ENCODE measurements at places on chromosomes 2 and 18.

DNA sequence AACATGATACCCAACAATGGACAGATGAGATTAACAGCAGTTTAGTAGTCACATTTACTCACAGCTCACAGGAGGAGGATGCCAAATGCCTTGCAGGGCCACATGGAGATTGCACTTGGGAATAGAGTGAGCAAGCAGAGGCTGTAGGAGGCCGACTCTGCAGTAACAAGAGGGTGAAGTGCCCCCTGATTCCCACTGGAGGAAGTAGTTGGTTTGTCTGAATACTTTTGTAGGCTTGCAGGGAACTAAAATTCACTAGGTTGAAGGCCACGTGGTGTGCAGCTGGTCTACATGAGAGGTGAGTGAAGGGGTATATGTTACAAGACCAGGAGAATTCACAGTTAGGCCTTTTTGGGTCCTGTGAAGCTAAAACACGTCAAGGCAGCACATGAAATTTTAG, 419.3 kb upstream of the TNP1 start:
- DNase-seq = no peak

DNA sequence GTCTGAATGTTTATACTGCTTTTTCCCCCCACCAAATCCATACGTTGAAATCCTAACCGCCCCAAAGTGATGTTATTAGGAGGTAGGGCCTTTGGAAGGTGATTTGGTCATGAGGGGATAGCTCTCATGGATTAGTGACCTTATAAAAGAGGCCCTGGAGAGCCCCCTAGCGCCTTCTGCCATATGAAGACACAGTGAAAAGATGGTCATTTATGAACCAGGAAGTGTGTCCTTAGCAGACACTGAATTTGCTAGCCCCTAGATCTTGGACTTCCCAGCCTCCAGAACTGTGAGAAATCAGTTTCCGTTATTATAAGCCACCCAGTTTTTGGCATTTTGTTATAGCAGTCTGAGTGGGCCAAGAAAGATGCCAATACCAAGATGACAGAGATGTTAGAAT, 7.2 kb upstream of the TSN start:
- DNase-seq = no peak

DNA sequence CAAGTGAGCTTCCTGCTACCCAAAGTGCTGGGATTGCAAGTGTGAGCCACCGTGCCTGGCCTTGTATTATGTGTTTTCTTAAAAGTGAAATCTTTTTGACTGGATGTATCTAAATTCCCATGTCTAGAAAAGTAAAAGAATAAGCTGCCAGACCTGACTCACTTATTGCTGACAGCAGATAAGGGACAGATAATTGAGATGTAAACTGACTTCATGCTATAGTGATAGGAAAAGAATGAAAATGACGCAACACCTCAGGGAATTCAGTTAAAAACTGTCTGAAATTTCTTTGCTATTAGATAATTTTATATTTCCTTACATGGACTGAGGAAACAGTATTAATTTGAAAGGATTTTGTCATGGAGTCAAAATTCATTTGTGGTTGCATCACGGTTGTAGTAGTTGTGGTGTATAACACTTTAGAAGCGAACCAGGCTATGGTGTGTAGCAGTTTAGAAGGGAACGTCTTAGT, 19.4 kb downstream of the TTC27 start:
- no peak for DNase-seq

GRCh38 chr2:71538656-71539265, 85.4 kb downstream of the DYSF start:
- DNase-seq = no peak

DNA sequence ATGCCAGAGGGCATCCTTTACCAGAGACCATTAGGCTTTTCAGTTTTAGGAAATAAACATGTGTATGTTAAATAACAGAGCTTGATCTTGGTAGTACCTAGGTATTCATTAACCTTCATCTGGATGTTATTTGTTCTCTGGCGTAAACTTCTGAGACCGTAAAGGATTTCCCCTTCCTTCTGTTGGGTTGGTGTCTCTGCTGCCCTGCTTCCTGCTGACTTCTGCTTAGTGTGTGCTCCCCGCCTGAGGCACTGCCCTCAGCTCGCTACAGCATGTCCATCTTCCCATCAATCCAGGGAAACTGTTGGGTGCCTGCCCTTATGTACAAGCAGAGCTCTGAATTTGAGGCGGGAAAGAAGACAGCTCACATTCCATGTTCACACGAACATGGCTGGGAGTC, 177.9 kb downstream of the TPGS2 start:
- no peak for DNase-seq

GRCh38 chr18:58456625-58457024, 172.3 kb downstream of the ALPK2 start:
- no peak for DNase-seq

DNA sequence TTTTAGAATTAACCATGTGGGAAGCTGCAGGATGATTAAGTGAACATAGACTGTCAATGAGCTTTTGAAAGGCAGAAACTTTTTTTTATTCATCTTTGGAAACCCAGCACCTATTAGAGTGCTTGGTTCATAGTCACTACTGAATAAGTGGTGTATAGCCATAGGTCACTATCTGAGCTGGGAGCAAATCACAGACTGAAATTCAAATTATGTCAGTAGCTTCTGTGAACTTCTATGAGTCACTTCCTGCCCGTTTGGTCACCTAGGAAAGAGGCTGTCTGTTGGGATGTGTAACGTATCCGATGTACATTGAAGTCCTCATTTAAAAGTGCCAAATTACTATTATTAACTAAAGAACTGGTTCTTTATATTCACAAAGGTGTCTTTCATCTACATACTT, 20.5 kb upstream of the SLC40A1 start:
- DNase-seq = no peak

DNA sequence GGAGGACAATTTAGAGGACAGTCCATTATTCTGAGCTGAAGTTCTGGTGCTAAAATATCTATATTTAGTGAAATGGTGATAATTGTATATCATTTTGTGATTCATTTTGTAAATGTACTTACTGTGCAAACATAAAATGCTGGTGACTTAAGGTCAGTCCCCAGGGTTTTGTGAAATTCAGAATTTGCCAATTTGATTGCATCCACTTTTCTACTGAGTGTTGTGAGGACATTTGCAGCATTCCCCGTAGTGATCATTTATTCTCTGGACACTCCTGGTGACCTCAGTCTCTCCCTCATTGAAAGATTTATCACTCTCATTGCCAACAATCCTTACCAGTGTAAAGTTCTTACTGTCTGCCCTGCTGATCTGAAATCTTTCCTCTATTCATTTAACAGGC, 98.2 kb downstream of the SOCS6 start:
- no peak for DNase-seq

- DNase-seq = no peak
These were observed 278.4 kb downstream of the PRKCE start for GRCh38 chr2:45929674-45930395.

- DNase-seq = no peak
These were observed 127.6 kb downstream of the FSHR start for GRCh38 chr2:49026706-49027105.

GRCh38 chr18:49021433-49022129, 70.8 kb upstream of the SMAD7 start:
- DNase-seq = no peak

GRCh38 chr18:13566941-13567746, 159.2 kb downstream of the FAM210A start:
- DNase-seq = no peak

GRCh38 chr2:186709529-186710450, 15.9 kb downstream of the FAM171B start:
- DNase-seq = peak; percentile 75

- DNase-seq = no peak
These were observed 493 bp downstream of the UCN start for GRCh38 chr2:27307545-27308358.

DNA sequence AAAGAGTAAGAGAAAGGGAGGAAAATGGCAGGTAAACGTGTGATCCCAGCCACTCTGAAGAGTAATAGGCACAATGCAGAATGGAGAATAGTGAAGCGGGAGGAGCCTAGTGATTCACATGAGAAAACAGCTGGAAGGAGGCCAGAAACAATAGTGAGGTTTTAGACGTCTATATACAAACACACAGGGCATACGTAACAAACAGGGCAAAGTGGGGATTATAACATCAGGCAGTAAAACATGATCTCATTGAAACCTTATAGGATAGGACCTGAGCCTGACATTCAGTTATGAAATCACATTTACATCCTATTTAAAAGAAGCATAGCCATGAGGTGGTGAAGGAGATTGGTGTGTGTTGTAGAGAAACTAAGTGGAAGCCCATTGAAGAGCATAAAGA, 33.0 kb upstream of the GATA6 start:
- DNase-seq = no peak

- DNase-seq = no peak
These were observed 10.8 kb upstream of the ALPP start for GRCh38 chr2:232367591-232368233.

GRCh38 chr2:41933585-41934320, 114.1 kb upstream of the PKDCC start:
- DNase-seq = no peak

Data from NCI-H524 treated with DMSO at 0.1 percent for 48 hours (cell line).